Activated T-cell treated with anti-CD3 and anti-CD28 coated beads, Interleukin-2, amount 50 U/mL, for 4 hours (primary cell): ENCODE measurements at places on chromosomes 1 and 21. TPM values are rescaled to one million over a fixed set of nuclear protein-coding genes. Genes with fewer than 3 reads are reported as not detected.

S100B gene
- 0.55 TPM for total RNA-seq

MNDA gene
- not detected for total RNA-seq

PODN gene
- 0.11 TPM for total RNA-seq

AMPD1 gene
- not detected for total RNA-seq

NEK2 gene
- total RNA-seq, result 1.2 TPM

TPRG1L gene
- total RNA-seq, result 17.6 TPM

DNM3 gene
- 0.35 TPM for total RNA-seq

CKS1B gene
- 61.5 TPM for total RNA-seq

SPRR5 gene
- not detected for total RNA-seq

BCL2L15 gene
- total RNA-seq, result 1.6 TPM

ADGRL2 gene
- 0.08 TPM for total RNA-seq

TAS1R1 gene
- total RNA-seq, result not detected

THEM5 gene
- not detected for total RNA-seq

CEP170 gene
- total RNA-seq, result 54.9 TPM

OR6N1 gene
- not detected for total RNA-seq

PSEN2 gene
- total RNA-seq, result 4.9 TPM

TSTD1 gene
- 25.6 TPM for total RNA-seq

RASSF5 gene
- 179 TPM for total RNA-seq

VPS72 gene
- 72.5 TPM for total RNA-seq
